ENCODE measurements at places on chromosomes 4 and X.

DNA sequence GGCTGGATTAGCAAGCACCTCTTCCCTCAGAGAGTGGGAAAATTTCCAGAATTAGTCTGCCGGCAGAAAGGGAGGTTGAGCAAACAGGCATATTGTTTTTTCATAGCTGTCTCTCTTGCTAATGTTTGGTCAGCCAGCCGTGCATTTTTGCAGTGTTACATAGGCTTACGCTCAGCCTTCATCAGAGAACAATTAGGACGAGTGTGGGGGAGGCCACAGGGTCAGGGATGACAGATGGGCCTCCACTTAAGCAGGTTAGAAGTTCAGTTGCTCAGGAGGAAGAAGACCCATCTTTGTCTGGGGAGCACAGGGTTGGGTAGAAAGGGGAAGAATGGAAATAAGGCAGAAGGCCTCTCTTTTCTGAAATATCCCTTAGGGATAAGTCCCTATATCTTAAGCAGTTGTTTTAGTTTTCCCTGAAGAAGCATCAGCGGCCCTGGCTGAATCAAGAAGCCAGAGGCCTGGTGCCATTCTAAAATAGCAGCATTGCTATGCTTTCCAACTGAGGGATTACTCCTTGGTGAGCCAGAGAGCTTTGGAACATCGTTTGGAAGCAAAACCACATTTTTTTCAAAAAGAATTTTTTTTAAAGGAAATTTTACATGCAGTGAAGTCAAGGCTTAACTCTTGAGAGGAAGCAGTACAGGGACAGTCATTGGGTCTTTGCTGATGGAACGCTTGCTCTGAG, 118.8 kb downstream of the SMIM20 start:
- no peak for DNase-seq

DNA sequence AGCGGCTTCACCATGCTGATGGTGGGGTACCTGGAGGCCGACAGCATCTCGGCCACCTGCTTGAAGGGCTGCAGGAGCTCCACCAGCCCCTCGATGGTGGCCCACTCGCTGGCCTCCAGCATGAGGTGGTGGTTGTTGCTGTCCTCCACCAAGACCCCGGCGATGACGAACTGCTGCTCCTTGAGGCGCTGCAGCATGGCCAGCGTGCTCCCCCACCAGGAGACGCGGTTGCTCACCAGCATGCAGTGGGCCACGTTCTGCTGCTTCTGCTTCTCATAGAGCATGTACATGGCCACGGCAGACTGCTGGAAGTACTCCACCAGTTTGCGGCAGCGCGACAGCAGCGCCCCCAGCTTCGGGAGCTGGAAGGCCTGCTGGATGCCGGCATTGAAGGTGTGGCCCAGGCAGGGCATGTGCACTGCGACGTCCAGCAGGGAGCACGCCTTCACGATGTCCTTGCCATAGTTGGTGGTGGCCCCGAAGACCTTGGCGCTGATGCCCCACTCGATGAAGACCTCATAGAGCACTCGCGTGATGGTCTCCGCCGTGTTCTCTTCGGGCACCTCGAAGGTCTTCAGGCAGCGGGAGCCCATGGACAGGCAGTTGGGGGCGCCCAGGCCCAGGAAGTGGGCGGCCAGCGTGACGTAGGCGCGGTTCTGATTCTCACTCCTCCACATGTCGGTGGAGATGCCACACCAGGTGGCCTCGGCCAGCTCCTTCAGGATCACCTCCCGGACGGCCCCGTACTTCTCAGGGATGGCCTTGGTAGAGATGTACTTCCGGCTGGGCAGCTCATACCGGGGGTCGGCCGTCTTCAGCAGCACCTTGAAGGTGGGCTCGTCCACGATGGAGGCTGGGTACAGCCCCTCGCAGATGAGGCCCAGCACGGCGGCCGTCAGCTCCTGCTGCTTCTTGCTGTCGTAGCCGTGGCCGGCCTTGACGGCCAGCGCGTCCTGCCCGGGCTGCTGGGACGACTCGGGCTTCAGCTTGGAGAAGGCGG, 11.0 kb downstream of the DHRSX start:
- no peak for DNase-seq

- DNase-seq = no peak
These were observed 832 bp upstream of the EVC2 start for GRCh38 chr4:5709207-5709575.

- DNase-seq = no peak
These were observed 1689.5 kb upstream of the PCDH10 start for GRCh38 chr4:131459430-131460101.

DNA sequence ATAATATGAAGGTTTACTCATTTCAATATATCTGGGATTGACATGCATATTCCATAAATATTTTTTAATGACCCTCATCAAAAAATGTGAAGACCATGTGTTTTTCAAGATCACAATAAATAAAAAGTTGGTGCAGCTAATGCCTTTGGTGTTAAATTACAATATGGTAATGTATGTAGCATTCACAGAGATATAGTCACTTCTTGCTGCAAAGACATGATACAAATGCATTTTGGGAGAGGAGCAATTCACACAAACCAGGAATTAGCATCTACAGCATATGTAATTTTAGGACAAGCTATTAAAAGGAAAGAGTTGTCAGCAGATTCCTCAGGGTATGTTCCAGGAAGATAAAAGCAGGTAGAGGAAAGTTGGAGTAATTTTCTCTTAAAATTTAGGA, 734.5 kb upstream of the HTR2C start:
- no peak for DNase-seq

- DNase-seq = no peak
These were observed 235.9 kb downstream of the OR13H1 start for GRCh38 chrX:131779741-131780140.

DNA sequence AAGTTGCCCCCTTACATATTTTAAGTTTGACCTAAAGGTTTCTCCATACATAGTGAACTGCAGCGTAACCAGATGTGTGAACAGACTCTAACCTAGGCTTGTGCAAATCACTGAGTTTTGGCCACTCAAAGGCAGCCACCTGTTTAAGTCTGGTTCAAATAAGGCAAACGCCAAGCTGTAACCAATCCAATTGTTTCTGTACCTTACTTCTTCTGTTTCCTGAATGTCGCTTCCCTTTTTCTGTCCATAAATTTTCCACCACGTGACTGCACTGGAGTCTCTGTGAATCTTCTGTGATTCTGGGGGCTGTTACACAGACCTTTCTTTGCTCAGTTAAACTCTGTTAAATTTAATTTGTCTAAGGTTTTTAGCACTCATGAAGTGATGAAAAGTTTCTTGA, 618.8 kb downstream of the GLUD2 start:
- DNase-seq = no peak

GRCh38 chrX:136421338-136421737, 66.4 kb upstream of the BRS3 start:
- DNase-seq = no peak
